ENCODE measurements at places on chromosomes 2 and 18.

GRCh38 chr2:12469141-12469561 is 247.6 kb upstream of the TRIB2 start:
- DNase-seq = no peak

- no peak for DNase-seq
Observed at GRCh38 chr2:222352981-222353380, 54.2 kb upstream of the PAX3 start.

DNA sequence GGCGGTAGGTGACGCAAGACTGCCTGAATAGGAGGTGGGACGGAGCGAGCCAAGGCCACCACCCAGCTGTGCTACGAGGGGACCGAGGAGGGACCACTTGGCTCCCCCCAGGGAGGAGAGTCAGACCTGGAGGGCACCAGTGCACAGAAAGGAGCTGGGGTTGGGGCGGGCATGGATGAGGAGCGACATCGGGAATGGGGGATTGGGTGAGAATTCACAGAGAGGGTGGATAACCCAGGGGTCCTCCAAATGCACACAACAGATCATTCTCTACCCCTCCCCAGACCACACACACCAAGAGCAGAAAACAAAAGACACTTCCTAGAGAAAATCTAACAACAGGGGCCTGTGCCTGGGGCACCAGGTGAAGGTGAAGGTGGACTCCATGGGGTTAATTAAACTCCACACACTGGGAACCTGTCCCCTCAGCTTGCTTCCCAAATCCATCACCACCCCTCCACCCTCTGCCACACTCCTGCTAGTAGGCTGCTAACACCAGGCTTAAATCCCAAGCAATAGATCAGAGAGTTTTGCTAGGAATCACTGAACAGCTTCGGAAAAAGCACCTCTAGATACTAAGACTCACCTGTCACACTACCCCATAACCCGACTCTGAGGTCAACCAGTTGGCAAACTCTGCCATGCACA is 274.6 kb downstream of the EIPR1 start:
- DNase-seq = no peak

DNA sequence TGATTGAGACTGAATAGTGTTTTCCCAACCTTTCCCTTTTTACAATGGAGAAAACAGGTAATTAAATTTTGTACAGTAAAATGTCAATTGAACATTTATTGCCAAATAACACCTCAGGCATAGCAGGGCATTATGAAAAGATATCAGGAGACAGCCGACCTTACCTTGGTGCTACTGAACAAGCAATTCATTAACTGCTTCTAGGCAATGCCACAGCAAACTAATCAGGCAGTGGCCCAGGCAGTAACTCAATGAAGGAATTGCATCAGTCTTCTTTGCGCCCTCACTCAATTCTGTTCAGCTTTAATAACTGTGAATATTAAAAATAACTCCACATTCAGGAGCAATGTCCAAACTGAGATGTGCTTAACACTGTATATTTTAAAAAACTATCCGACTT is 6.1 kb downstream of the PLCL1 start:
- no peak for DNase-seq

Data from HL-60 (cell line).